ENCODE measurements at places on chromosomes 3 and 15. TPM values are rescaled to one million over a fixed set of nuclear protein-coding genes. Genes with fewer than 3 reads are reported as not detected.

DNA sequence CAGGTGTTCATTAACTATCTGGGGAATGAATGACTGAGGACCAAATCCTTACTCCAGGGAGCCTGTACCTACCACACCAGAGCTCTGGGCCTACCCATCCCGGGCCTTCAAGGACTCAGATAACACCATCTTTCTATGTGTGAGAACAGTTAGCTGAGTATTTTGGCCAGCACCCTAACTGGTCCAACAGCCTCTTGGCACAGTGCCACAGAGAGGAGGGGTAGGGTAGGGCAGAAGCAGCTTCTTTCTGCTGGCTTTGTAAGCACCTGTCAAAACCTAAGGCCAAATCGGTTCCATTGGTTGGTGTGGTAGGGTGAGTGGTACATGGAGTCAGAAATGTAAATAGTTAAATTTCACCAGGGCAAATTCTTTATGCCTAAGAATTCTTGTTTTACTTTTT is 26.7 kb downstream of the ISL2 start:
- no peaks in the 10 kb centered on the region for H3K27me3 ChIP-seq
- no peaks in the 10 kb centered on the region for H3K36me3 ChIP-seq
- H3K4me3 ChIP-seq, result no peak overlapping the region
- no peak overlapping the region for H3K27ac ChIP-seq
- H3K4me1 ChIP-seq, result no peaks in the 10 kb centered on the region

DNA sequence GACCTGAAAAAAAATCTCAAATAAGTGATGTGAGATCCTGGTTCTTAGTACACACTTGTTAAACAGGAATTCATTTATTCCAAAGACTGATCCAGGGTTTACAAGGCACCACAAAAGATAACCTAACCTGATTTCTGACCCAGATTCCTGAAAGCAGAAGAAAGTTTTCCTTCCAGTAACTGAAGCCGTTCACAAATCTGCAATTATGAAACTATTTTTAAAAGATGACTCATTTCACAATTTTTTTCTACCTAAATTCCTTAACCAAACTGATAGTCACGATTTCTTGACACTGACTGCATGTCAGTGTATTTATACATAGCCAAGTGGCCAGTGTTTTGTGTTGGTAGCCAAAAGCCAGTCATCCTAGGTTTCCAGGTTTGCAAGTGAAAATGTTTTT is 17.1 kb downstream of the SLC9A9 start:
- no peaks in the 10 kb centered on the region for H3K36me3 ChIP-seq
- no peak overlapping the region for H3K27ac ChIP-seq
- no peak for DNase-seq

PML gene
- 9.8 TPM for total RNA-seq

- H3K27ac ChIP-seq, result no peak overlapping the region
- no peak overlapping the region for H3K4me3 ChIP-seq
- no peaks in the 10 kb centered on the region for H3K36me3 ChIP-seq
- H3K4me1 ChIP-seq, result peaks cover 9% of the 10 kb centered on the region
- DNase-seq, result no peak
Measured at GRCh38 chr3:177538048-177538749, 340.9 kb upstream of the TBL1XR1 start.

DNA sequence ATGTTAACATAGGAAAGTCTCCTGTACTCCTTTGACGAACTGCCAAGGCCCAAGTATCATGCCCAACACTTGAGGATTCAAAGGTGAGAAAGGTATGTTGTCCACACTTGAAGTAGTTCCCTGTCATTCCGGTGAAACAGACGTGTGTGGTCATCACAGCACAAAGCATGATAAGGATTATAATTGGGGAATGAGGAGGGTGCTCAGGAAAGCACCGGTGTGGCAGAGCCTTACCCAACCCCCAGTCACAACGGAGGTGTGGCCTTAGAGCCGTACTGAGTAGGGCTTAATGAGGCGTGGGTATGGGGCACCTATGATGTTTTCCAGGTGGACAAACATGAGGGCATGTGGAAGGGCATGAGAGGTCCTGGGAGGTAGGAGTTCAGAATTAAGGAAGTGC is 203.0 kb upstream of the NR2E3 start:
- H3K27me3 ChIP-seq, result no peaks in the 10 kb centered on the region
- no peak overlapping the region for H3K27ac ChIP-seq
- no peak for DNase-seq
- peaks cover 32% of the 10 kb centered on the region for H3K4me1 ChIP-seq
- H3K36me3 ChIP-seq, result no peaks in the 10 kb centered on the region

DNA sequence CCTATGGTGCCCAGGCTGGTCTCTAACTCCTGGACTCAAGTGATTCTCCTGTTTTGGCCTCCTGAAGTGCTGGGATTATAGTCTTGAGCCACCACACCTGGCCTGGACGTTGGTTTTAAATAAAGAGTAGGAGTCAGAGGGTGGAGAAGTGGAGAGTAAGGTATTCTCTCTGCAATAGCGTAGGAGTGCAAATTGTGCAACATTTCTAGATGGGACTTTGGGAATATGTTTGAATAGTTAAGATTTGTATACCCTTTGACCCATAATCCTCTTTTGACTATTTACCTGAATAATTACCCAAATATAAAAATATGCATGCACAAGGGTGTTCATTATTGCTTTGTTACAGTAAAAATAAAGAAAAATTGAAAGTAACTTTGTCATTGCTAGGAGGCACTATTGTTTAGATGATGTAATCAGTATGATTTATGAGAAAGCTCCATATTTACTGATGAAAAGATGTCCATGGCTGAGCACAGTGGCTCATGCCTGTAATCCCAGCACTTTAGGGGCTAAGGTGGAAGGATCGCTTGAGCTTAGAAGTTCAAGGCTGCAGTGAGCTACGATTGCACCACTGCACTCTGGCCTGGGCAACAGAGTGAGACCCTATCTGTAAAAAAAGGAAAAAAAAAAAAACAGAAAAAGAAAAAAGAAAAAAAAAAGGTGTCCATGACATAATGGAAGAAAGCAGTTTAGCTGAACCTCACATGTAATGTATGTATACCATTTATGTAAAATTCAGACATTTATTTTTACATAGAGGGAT is 15.1 kb upstream of the XYLB start:
- H3K4me3 ChIP-seq, result no peak overlapping the region
- DNase-seq, result no peak
- no peaks in the 10 kb centered on the region for H3K4me1 ChIP-seq
- H3K27me3 ChIP-seq, result no peaks in the 10 kb centered on the region
- H3K36me3 ChIP-seq, result no peaks in the 10 kb centered on the region

GRCh38 chr3:9347081-9347480 is 15.8 kb upstream of the THUMPD3 start:
- H3K4me3 ChIP-seq, result no peak overlapping the region
- no peaks in the 10 kb centered on the region for H3K36me3 ChIP-seq
- H3K27ac ChIP-seq, result no peak overlapping the region
- H3K4me1 ChIP-seq, result peaks cover 23% of the 10 kb centered on the region
- DNase-seq, result no peak

- H3K27me3 ChIP-seq, result no peaks in the 10 kb centered on the region
- no peak overlapping the region for H3K27ac ChIP-seq
- DNase-seq, result peak; percentile 62
- H3K4me1 ChIP-seq, result peaks cover 4% of the 10 kb centered on the region
Measured at GRCh38 chr3:133330065-133330464, 69.8 kb upstream of the BFSP2 start.

GRCh38 chr15:31513178-31513577 is 186.5 kb downstream of the KLF13 start:
- H3K4me1 ChIP-seq, result no peaks in the 10 kb centered on the region
- H3K4me3 ChIP-seq, result no peak overlapping the region
- DNase-seq, result no peak
- H3K27me3 ChIP-seq, result no peaks in the 10 kb centered on the region
- H3K36me3 ChIP-seq, result no peaks in the 10 kb centered on the region

ATP13A5 gene
- total RNA-seq, result 0.06 TPM

GOLGA8N gene
- 1.4 TPM for total RNA-seq

STX19 gene
- total RNA-seq, result not detected

Measured in SJCRH30 (cell line).